Forelimb muscle (tissue), 1 donor: ENCODE measurements at places on chromosomes 16 and 17.

DNA sequence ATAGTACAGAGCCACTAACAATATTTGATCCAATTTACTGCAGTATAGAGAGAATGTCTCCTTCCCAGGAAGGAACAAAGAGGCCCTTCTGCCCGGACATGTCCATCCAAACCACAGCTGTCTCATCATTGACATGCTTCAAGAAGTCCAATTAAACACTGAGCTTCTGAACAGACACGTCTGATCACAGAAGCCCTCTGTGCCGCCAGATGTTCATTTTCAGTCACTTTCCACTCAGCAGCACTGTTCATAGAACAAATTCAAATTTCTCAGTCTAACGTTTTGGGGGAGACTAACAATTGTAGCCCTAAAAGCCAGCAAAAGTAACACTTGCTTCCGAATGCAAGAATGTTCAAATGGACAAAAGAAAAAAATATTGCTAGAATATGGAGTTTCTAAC lies 15.3 kb downstream of the ZC3H7A start:
- no peak for DNase-seq

GRCh38 chr16:23781176-23781575 lies 26.4 kb downstream of the CHP2 start:
- no peak for DNase-seq

- no peak for DNase-seq
Observed at GRCh38 chr16:283033-283805, at the start of gene PDIA2. PDIA2 (plus strand) TSS chr16:283164; CDS start chr16:283170, 6 bp downstream.

DNA sequence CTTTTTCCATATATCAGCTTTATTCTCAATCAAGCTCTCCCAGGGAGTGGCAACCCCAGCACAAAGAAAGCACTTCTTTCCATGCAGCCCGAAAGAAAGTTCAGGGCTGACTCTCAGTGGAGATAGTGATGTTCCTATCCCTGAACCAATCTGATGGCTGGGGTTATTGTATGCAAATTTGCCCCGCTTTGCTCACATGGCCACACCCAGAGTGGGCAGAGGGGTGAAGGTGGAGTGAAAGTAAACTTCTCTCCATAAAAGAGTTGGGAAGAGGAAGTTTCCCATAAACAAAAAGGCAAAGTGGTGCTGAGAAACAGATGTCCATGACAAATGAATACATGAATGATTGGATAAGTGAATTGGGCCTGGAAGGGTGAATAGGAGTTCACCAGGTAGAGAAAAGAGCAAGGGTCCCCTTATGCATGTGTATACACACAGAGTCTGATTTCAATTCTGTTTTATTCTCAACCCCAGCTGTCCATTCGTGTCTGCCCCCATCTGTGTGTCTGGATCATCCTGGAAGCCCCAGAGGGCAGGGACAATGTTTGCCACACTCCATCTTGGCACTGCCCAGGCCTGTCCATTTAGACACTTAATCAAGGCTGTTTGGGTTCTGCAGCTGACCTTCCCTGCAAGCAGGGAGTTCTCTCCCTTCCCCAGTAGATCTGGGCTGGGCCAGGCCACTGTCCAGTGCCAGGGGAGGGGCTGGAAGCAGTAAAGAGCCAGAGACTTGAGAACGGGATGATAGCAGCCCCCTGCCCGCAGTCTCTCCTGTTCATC lies 14.1 kb upstream of the NGFR start:
- no peak for DNase-seq

- DNase-seq = no peak
Observed at GRCh38 chr16:2231016-2231931, 5.0 kb upstream of the DNASE1L2 start.

DNA sequence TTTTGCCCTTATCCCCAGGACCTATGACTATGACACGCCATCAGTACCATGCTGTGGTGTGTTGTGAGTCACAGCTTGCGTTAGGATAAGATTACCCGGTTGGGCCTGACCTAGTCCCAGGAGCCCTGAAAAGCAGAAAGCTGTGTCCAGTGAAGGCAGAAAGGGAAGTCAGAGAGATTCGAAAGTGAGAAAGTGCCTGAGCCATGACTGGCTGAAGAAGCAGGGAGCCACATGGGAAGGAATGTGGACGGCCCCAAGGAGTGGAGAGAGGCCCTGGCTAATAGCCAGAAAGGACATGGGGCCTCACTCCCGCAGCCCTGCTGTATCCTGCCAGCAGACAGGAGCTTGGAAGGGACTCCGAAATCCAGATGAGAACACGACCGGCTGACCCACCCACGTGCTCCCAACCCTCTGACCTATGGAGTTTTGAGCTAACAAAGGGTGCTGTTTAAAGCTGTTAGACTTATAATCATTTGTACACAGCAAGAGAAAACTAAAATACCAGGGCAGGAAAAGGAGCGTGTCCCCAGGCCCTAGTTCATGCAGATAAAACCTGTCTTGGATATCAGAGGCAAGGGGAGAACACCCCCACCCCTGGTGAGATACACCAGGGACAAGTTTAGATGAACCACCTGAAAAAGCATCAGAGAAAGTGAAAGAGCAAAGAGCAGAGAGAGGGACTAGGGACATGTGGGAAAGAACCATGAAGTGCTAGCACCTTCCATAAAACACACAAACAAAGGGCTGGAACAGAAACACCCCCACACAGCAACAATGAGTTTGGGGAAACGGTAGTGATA lies 115.3 kb downstream of the SLC39A11 start:
- peak; percentile 20 for DNase-seq

DNA sequence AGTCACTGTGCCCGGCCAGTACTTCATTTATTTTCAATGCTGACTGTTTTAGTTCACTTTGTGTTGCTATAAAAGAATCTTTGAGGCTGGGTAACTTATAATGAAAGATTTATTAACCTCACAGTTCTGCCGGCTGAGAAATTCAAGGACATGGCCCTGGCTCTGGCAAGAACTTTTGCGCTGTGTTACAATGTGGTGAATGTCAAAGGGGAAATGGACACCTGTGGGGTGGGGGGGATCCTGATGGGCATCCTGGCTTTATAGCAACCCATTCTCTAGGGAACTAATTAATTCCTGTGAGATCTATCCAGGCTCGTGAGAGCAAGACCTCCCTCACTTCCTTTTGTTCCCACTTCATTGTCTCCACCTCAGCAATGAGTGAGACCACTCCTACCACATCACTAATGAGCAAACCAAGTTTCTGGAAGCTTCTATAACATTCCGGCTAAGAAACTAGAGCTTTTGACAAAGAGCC lies 17.1 kb upstream of the CDH3 start:
- no peak for DNase-seq

- DNase-seq = no peak
Observed at GRCh38 chr17:78458091-78458490, 79.6 kb downstream of the PGS1 start.

- no peak for DNase-seq
Observed at GRCh38 chr16:28289939-28290858, 2.1 kb upstream of the SBK1 start.

GRCh38 chr16:79844603-79845002 lies 244.1 kb upstream of the MAF start:
- DNase-seq = no peak

GRCh38 chr17:79036596-79036995 lies 12.6 kb downstream of the C1QTNF1 start:
- no peak for DNase-seq
